ENCODE measurements at places on chromosomes 13 and 19.

DNA sequence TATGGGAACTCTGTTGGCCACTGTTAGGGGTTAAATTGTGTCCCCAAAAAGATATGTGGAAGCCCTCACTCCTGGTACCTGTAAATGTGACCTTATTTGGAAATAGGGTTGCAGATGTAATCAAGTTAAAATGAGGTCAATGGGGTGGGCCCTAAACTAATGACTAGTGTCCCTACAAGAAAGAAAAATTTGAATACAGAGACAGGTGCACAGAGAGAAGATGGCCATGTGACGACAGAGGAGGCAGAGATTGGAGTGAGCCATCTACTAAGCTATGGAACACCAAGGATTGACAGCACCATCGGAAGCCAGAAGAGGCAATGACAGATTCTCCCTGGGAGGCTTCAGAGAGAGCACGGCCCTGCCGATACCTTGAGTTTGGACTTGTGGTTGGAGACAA is 16.5 kb downstream of the POU2F2 start:
- no peak for DNase-seq

GRCh38 chr19:46746281-46747057 is at the start of gene STRN4:
Gene STRN4, minus strand, starts transcription at chr19:46746450. Its CDS starts 20 bp downstream, at chr19:46746430.
- no peak for DNase-seq

- no peak for DNase-seq
Measured at GRCh38 chr13:93899981-93900380, 579.5 kb downstream of the DCT start.

- no peak for DNase-seq
Measured at GRCh38 chr19:55099557-55100506, 17.6 kb downstream of the PPP1R12C start.

- DNase-seq = no peak
Measured at GRCh38 chr19:2455851-2456570, 748 bp downstream of the LMNB2 start.

GRCh38 chr19:19402656-19403372 is 2.7 kb upstream of the GATAD2A start:
- no peak for DNase-seq

DNA sequence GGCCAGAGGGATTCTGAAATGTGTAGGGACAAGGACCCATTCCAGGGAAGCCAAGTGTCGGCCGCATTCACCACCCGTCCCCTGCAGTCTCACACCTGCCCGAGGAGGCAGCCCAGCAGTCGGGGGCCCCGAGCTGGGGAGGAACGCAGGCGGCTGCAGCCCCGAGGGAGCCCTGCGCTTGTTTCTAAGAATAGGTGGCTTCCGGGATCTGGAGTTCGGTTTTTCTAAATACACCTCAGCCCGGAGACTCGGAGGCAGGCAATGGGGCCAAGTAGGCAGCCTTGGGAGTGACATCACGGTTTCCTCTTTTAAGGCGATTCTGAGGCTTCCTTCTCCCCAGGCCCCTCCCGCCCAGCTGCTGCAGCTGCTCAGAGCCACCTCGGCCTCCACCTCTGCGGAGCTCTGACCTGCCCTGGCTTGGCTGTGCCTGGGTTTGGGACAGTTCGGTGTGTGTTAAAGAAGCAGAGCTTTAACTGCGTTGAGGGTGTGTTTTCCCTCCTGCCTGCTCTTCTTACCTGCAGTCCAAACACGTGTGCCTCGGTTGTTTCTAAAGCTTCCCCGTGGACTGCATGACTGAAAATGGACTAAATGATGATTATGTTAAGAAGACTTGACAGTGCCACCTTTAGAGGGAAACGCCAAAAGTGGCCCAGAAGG is 80.5 kb downstream of the COL4A2 start:
- no peak for DNase-seq

DNA sequence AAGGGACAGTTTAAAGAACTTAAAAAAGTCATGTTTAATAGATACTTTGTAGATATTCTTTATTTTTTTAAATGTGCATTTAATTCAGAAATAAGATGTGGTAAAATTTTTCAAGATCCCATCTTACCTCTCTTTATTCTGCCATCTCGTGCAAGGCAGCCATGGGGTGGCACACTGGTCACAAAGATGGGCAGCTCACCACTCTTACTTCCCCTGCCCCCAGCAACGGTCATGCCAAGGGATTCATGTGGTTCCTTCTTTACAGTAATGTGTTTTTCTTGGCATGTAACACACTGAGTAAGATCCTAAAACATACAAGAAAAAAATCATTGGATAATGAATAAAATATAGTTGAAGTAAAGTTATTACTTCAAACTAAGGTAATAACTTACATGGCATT is 64.2 kb downstream of the LNX2 start:
- no peak for DNase-seq

GRCh38 chr19:10946958-10947657 is 13.7 kb upstream of the SMARCA4 start:
- DNase-seq = no peak

DNA sequence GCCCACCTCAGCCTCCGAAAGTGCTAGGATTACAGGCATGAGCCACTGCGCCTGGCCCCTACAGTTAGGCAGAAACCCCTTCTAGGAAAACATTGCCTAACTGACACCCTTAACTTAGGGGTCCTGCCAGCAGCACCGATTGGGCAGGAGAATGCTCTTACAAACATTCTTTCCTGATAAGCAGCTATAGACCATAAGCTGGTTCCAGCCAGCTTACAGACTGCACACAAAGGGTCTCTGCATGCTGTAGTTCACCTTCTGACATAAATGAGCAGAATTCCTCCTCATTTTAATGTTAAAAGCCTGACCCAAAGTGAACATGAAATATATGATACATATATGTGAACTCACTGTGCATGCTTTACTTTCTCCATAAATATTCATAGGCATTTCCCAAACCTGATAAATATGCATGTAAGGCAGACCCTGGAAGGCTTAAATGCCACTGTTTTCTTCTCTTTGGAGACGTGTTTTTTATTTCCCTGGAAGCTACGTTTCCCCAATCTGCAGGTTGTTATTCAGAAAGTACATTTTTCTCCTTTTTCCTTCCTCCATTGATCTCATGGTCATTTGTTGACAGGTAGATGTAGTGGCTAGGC is 48.5 kb upstream of the KL start:
- DNase-seq = no peak

DNA sequence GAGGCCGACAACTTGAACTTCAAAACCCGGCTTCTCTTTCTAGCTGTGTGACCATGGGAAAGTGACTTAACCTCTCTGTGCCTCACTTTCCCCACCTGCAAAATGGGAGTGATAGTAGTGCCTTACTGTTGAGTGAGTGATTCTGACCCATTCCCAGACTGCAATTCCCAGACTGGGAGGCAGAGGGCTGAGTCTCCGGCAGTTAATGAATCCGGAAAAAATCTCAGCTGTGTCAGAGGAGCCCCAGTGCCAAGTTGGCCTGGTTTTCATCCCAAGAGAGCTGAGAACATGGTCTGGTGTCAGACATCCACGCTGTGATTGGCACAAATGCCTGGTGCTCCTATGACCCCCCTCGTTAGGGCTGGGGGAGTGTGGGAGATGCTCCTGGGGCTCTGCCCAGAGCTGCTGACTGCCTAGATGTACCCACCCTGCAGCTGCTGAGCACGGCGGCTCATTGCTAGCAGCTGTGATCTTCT is 50.0 kb downstream of the PIN1 start:
- no peak for DNase-seq

DNA sequence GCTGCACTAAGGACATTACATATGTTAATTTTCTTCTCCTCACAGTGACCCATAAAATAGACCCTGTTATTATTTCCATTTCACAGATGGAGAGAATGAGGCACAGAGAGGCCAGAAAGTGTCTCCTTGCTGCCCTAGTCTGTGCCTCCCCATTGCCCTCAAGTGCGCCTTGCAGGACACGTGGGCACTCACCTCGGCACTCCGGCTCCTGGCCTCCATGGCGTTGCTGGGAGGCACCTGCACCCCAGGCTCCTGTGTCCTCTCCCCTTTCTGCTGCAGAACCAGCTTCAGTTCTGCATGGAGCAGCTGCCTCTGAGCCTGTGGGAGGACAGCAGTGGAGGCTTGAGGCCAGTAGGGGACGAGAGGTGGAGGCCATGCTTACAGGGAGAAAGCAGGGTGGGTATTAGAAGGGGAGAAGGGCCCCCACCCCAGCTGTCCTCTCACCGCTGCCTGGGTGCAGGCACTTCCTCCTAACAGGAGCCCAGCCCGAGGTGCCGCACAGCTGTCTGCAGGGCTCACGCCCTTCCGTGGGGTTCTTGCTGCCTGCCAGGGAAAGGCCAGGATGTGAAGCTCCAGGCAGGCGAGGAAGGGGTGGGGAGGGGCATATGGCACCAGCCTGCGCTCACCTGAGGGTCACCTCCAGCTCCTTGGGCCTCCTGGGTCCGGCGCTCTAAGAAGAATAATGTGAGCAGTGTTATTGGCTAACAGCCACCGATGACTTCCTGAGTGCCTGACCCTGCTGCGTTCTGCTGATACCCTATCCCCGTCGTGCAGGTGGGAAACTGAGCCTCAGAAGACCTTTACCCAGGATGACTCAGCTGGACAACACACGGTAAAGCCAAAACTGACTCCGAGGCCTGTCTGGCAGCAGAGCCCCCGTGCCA is 5.2 kb downstream of the PRX start:
- no peak for DNase-seq

GRCh38 chr13:69291292-69291906 is 816.2 kb upstream of the ATXN8OS start:
- DNase-seq = no peak

Data from activated naive CD8-positive, alpha-beta T cell treated with anti-CD3 and anti-CD28 coated beads, Interleukin-2, amount 50 U/mL, for 16 hours (primary cell).